ENCODE measurements at places on chromosomes 2 and 18. TPM values are rescaled to one million over a fixed set of nuclear protein-coding genes. Genes with fewer than 3 reads are reported as not detected.

Gene NAT8
- total RNA-seq: not detected

Gene HS6ST1
- total RNA-seq: 11.4 TPM

Gene LRRC30
- total RNA-seq: not detected

Gene ABHD1
- 0.77 TPM for total RNA-seq

GRCh38 chr2:106789185-106789584 lies 96.8 kb downstream of the ST6GAL2 start:
- DNase-seq: no peak

GRCh38 chr2:190043441-190043840 lies 19.1 kb downstream of the MSTN start:
- DNase-seq: no peak

- no peak for DNase-seq
These were observed 175.4 kb upstream of the SIX2 start for GRCh38 chr2:45184606-45185005.

DNA sequence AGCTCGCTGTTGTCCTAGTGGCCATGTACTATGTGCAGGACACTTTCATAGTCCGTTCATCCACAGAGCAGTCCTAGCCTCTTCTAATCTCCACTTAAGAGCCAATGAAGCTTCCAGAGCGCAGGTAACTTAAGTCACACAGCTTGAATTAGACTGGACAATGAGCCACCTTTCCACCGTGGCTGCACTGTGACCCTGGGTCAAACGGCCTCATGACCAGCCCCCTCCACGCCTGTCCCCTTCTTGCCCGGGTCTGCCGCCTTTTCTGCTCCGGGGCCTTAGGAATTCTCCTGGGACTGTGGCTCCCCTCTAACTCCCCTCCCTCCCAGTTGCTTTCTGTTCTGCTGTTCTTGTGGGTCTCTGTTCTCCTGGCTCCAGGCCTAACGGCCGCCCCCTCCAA lies 8.4 kb upstream of the PRKCE start:
- no peak for DNase-seq
